ENCODE measurements at places on chromosomes 2 and 18. TPM values are rescaled to one million over a fixed set of nuclear protein-coding genes. Genes with fewer than 3 reads are reported as not detected.

MAL gene
- total RNA-seq, result 5.6 TPM

CGREF1 gene
- total RNA-seq, result not detected

DNA sequence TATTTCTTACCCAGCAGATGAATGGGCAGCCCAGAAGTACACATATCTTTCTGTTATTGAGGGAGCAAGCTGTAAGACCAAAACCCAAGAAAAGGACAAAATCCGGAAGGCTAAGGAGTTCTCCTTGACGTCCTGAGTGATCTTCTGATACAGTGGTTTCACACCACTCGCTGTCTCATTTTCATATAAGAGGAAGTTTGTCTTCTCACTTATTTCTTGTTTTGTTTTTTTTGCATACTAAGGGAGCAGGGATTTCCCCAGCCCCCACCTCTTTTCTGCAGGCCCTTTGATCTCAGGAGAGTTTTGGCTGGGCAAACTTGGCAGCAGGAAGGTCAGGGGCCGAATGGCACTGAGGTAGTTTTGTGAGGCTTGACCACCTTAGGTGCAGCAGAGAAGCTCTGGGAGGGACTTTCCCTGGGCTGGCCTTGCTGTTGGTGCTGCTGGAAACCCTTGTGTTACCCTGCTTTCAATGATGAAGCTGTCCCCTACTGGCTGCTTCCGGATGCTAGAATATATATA lies 13.3 kb downstream of the CHRNA1 start:
- H3K4me1 ChIP-seq, result no peaks in the 10 kb centered on the region
- H3K4me3 ChIP-seq, result no peak overlapping the region
- H3K36me3 ChIP-seq, result no peaks in the 10 kb centered on the region
- no peak overlapping the region for H3K27ac ChIP-seq
- no peak for DNase-seq

DNA sequence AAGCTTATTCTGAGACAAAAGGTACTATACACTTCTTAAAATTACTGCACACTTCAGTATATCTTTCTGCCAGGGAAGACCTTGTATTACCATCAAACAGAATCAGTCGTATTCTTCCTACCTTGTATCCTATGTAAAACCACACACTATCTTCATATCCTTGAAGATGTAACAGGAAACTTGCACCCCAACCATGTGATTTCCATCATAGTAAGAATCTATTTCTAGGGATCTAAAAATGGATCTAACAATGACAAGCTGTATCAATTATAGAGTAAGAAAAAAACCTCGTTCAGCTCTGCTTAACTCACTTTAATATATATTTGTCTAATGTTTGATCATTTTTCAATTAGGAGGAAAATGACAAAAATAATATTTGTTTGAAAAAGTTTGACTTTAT lies 60.2 kb downstream of the WDR75 start:
- H3K27me3 ChIP-seq, result no peaks in the 10 kb centered on the region
- no peak overlapping the region for H3K4me3 ChIP-seq
- H3K4me1 ChIP-seq, result no peaks in the 10 kb centered on the region
- no peak for DNase-seq
- H3K36me3 ChIP-seq, result no peaks in the 10 kb centered on the region
- no peak overlapping the region for H3K27ac ChIP-seq

NXPH2 gene
- not detected for total RNA-seq
